ENCODE measurements at places on chromosomes 16 and 17.

DNA sequence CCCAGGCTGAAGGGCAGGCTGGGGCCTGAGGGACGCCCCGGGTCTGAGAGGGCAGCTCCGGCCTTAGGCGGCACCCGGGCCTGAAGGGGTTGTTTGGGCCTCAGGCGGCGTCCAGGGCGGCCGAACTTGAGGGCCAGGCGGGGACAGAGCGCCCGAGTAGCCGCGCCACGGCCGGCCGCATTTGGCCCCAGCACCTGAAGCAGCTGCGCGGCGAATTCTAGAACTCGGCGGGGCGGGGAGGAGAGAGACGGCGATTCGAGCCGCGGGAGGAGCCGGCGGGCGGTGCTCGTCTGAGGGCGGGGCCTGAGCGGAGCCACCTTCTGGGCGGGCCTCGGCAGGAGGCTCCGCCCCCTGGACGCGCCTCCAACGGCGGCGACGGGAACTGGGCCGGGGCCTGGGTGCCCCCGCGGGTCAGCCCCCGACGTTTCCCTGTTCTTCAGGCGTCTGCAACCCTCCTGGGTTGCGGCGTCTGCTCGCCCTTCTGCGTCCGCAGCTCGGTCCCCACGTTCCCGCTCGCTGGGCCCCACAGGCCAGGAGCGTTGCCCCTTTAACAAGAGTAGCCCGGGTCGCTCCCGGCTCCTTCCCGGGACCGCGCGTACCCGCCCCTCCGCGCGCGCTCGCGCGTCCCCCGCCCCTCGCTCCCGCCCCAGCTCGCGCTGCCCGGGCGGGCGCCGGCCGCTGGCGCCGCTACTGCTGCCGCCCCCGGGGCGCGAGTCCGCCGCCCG lies at the start of the genes INCA1 and KIF1C:
Gene INCA1 (minus strand): TSS at position 221 of the 725 bp plus-strand sequence. CDS start 3,085 bp downstream, outside the sequence.
Gene KIF1C (plus strand): TSS at position 649 of the 725 bp plus-strand sequence. CDS start 2,297 bp downstream, outside the sequence.
- peak; percentile 95 for DNase-seq

- no peak for DNase-seq
Observed at GRCh38 chr16:86751076-86752030, 173.0 kb downstream of the FOXL1 start.

DNA sequence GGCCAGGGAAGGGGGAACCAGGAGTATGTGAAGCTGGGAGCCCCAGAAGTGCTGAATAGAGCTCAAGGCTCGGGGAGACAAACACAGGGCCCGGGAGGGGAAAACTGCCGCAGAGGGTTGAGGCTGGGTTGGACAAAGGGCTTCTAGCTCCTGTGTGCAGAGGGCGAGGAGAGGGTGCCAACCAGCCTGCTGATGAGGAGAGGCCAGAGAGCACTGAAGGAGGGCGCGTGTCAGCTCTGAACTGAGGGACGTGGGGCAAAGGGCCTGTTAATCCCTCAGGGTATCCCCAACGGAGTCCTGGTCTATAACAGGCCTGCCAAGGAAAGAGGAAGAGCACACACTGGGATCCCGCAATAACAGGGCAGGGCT lies 151.3 kb downstream of the C16orf78 start:
- no peak for DNase-seq

GRCh38 chr17:40497695-40498094 lies 3.7 kb downstream of the TNS4 start:
- DNase-seq: no peak

DNA sequence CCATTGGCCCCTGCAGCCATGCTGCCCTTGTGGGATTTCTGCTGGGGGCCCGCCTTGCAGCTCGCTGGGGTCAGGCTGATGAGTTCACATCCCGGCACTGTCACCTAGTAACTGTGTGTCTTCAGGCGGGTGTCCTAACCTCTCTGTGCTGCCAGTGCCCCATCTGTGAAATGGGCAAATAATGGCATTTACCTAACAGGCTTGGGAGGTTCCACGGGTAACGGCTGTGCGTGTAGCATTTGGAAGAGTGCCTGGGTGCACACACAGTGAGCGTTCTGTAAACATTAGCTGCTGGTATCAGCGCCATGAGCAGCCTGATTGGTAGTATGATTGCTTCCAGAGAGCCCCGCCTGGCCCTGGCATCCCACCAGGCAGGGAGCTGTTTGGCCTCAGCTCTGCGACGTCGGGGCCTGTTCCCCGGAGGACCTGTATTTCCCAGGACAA lies 167.3 kb upstream of the GSE1 start:
- DNase-seq: no peak

DNA sequence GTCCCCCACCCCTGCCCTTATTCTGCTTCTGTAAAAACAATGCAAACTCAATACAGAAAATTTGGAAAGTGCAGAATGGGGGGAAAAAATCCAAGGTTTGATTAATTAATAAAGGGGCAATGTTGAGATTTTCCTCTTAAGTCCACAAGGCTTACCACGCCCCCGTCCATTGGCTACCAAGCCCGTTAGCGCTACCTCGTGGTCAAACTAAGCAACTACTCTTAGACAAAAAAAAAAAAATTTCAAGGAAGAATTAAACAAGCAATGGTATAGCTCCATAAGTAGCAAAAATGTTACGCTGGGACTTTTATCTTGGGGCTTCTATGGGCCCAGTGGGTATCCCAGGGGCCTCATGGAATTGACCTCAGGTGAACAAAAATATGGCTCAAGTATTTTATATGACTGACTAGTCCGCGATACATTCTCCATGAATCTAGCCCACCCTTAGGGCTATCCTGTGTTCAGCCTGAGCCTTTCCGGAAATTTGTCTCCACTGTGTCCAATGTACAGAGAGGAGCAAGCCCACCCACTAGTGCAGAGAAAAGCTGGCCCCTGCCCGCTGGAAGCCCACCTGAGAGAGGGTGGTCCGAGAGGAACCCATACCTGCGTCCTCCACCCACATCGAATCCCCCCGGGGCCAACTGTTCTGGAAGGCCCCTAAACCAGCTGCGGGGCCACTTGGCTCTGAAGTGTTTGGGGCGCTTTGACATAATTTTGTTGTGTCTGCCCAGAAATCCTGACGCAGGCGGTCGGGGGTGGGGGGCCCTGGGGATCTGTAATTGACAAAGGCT lies 19.1 kb upstream of the TEX2 start:
- peak; percentile 22 for DNase-seq

- no peak for DNase-seq
Observed at GRCh38 chr17:19336938-19337711, 25.4 kb downstream of the B9D1 start.

GRCh38 chr17:7034955-7035590 lies 742 bp upstream of the SLC16A13 start:
- DNase-seq: no peak

GRCh38 chr16:9072806-9073341 lies 18.6 kb upstream of the HAPSTR1 start:
- DNase-seq: no peak

GRCh38 chr17:83080858-83081683 lies 1.7 kb downstream of the METRNL start:
- peak; percentile 64 for DNase-seq

DNA sequence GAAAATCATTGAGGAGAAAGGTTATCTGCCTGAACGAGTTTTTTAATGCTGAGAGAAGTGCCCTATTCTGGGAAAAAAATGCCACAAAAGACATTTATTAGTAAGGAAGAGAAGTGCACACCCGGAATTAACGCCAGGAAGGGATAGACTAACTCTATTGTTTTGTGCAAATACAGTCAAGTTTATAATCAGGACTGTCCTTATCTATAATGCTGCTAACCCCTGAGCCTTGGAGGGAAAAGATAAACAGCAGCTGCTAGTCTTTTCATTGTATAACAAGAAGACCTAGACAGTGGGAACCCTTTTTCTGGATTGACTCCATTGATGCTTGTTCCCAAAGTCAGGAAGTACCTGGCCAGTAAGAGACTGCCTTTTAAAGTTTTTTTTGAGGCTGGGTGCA lies 26.5 kb downstream of the BCAS3 start:
- DNase-seq: no peak

GRCh38 chr16:80894091-80894490 lies 89.7 kb upstream of the CDYL2 start:
- no peak for DNase-seq

DNA sequence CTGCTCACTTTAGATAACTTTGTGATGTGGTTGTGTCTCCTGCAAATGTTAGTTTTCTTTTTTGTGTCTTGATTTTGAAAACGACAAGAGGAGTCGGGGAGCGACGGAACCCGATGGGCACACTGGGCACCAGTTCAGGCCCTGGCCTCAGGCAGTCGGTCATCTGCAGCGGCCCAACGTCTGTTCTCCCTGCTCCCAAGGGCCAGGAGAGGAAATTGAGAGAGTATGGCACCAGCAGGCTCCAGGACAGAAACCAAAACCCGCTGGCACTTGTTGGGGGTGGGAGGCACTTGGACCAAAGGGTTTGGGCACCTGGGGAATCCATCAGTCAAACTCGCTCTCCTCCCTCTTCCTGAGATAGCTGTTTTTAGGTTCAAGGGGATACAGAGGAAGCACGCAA lies 17.2 kb downstream of the RBFOX3 start:
- DNase-seq: no peak

DNA sequence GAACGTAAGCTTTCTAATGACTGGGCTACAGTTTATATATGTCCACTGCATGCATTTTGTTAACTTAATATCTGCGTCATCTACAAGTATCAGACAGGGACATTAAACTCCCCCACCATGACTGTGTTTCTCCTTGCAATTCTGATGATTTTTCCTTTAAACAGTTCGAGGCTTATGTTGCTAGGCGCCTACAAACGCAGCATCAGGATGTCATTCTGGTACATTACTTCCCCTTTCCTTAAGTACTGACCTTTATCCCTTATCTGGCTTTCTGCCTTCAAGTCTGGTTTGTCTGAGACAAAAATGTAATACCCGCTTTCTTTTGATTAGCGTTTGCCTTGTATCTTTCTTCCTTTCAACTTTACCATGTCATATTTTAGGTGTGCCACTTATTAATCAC lies 362.4 kb downstream of the SLC39A11 start:
- no peak for DNase-seq
